ENCODE measurements at places on chromosomes 6 and 20.

GRCh38 chr20:32674362-32674789 lies 635 bp upstream of the C20orf203 start:
- peak; percentile 49 for DNase-seq

DNA sequence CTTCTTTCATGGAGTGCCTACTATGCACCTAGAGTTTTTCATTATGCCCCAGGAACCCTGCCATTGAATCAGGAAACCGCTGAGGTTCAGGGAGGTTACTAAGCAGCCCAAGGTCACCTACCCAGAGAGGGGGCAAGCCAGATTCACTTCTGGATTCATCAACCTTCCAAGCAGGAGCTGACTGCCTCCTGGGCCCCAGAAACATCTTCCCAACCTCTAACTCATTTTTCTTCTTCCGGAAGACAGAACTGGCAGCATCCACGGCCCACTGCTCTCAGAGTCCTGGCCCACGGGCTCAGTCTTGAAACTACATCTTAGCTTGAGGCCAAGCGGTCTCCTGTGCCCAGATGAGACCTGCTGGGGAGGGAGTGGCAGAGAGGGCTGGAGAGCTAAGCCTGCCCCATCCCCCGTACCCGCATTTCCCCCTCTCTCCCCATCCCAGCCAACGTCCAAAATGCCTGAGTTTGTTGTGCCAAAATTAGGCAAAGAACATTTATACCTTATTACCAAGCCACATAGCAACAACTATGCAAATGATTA lies 281.0 kb downstream of the CDC5L start:
- DNase-seq: no peak

DNA sequence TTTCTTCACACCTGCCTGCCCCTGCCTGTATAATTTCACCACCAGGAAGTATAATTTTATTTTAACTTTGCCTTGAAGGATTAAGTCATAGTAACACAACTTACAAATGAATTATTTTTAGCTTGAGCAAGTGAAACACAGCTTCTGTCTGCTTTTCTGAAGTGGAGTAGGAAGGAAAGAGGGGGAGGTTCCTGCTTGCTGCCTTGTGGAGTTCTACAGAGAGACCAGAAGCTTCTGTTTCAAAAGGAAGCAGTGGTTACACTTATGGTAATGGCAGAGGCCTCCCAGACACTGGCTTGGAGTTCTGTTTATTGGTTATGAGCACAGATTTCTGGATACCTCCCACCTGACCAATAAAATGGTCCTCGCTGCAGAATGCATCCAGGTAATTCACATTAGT lies 159.6 kb downstream of the TMEM200A start:
- no peak for DNase-seq

GRCh38 chr6:69314001-69314400 lies 482.8 kb downstream of the LMBRD1 start:
- DNase-seq: no peak

DNA sequence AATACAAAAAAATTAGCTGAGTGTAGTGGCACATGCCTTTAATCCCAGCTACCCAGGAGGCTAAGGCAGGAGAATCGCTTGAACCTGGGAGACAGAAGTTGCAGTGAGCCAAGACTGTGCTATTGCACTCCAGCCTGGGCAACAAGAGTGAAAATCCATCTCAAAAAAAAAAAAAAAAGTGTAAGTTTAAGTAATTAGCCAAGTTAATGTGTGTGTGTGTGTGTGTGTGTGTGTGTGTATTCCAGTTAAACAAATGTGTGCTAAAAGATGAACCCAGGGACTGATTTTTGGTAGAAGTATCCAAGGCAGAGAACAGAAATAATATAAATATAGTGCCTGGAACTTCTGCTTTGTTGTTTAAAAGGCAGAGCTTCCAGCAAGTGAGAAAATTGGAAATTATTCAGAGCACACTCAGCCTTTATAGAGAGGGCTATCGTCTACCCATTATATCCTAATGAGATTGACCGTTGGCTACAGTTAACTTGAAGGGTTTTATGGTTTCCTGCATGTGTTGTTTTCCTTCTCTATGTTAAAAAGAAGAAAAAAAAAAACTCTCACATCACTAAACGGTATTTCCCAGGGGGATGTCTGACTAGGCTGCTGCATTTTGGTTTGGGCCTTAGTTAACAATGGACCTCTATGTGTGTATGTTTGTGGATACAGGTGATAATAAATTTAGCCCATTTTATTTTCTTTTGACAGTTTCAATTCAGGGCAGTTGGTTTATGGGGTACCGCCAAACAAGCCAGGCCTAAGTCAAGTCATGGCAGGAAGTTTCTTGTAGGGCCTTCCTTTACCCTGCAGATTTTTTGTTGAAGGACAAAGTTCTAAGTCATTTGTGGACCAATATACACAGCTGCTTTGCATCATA lies 9.8 kb downstream of the SOX4 start:
- no peak for DNase-seq

DNA sequence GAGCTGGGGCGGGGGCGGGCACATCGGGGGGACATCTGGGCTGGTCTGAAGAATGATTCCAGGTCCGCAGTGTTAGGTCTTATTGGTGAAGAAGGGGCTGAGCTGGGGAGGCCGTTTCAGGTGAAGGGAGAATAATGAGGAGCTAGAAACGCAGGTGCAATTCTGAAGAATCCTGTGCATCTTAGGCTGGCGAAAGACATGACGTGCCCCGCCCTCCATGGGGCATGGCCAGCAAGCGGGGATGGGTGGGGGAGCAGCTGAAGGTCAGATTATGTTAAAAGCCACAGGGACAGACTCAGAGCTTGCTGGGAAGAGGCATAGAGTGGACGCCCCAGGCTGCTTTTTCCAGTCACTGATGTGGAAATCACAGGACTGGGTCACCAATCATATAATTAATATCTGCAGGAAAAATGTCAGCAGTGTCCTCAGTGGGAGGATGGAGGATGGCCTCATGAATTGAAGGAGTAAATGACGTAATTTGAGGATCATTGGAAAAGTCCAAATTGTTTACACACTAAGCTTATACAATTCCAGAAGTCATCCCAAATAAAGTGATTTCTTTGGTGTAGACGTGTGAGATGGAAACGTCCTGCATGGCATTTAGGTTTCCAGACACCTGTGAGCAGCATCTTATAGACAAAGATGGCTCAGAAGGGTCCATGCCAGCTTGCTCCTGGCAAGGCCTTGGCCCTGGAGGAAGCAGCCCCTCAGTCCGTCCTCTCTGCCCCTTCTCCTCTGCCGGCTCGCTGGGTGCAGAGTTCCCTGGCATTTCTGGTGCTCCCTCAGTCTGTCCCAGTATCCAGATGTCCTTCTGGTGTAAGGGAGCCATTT lies 109.6 kb upstream of the FRMD1 start:
- no peak for DNase-seq

DNA sequence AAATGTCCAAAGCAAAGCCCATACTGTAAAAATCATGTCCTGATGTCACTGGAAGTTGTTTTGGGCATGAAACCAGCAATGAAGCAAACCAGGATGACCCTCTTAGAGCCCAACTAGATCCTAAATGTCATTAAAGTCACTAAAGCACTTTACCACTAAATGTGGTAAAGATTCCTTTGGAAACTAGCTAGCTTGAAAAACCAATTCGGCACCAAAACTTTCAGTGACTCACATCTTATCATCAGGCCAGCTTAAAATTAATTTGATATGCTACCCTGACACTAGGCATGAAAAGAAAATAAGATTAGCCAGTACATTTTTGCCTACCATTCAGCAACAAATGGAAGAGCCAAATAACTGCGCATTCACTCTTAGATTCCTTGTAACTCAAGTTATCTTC lies 145.8 kb downstream of the PACRG start:
- no peak for DNase-seq

DNA sequence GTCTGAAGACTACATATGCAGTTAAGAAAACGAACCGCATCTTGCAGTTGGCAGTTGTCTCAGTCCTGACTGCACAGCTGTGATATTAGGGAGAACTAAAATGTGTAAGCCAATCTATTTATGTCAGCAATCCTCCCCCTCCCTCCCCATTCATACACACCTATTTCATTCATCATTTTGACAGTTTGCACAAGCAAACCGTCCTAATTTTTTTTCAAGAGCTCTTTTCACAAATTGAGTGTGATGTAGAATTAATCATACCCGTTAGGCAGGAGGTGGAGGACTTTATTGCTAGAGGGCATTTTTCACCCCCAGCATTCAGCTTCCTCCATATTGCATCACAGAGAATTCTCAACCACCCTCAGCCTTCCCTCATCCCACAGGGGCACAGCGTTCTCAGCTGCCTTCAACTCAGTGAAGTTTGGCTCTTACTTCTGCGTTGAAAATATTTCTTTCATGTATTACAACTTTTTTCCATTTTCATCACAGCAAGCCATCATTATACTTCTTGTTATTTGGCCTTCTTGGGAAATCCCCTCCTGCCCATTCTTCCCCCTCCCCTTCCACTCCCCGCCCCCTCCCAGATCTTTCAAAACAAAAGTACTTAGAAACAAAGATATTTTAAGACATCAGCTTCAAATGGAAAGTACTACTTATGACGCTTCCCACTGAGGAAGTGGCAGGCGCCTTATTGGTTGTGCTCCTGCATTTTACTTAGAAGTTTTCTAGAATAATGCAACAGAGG lies 37.5 kb downstream of the NOX3 start:
- DNase-seq: peak; percentile 51

GRCh38 chr20:4444404-4444803 lies 277.3 kb upstream of the PRND start:
- no peak for DNase-seq

GRCh38 chr20:10842116-10842515 lies 168.3 kb upstream of the JAG1 start:
- no peak for DNase-seq

- DNase-seq: no peak
These were observed 34.4 kb upstream of the ZFAND3 start for GRCh38 chr6:37785002-37785662.

DNA sequence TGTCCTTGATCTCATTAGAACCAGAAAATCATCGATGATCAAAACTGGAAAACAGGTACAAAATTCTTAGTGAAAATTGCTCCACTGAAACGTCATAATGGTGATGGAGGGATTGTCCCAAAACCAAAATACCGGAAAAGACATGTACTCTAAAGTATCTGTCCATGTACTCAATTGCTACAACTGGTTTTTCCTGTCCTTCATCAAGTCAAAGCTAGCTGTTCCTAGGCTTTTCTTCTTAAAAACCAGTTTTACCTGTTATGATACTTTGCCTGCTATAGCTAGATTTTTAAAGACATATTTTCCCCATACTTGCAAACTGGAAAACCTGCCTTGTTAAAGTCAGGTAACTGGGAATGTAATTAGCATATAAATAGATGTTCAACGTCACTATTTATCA lies 50.5 kb upstream of the LRRC1 start:
- no peak for DNase-seq

DNA sequence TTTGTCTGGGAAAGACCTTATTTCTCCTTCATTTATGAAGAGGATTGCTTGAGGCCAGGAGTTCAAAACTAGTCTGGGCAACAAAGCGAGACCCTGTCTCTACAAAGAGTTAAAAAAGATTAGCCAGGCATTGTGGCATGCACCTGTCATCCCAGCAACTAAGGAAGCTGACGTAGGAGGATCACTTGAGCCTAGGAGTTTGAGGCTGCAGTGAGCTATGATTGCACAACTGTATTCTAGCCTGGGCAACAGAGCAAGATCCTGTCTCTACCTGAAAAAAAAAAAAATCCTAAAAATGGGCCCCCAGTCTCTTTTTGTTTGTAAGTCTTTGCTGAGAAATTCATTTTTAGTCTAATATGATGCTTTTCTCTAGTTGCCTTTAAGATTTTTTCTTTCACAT lies 29.2 kb upstream of the EIF2S2 start:
- DNase-seq: no peak

DNA sequence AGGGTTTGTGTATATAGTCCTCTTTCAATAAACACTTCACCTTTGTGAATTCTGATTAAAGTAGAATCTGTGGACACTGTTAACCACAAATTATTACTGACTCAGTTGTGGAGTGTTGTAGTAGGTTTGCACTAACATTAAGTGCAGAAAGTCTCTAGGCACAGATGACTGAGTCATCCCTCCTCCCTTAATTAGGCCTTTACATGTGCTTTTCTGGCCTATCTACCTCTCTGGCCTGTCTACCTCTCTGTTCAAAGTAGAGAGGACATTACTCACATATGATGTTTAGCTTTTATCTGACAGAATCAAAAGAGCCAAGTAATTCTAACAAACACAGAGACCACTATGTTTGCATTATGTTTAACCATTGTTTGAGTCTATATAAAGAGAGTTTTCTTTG lies 783.0 kb downstream of the TENT5A start:
- DNase-seq: no peak

- DNase-seq: no peak
These were observed 20.7 kb downstream of the RIPK1 start for GRCh38 chr6:3088968-3089367.

GRCh38 chr6:110875548-110876169 lies 1.1 kb downstream of the AMD1 start:
- peak; percentile 52 for DNase-seq

- no peak for DNase-seq
These were observed 2.1 kb upstream of the LAMA5 start for GRCh38 chr20:62368976-62369814.

GRCh38 chr20:31808481-31808880 lies 10.7 kb upstream of the MYLK2 start:
- no peak for DNase-seq

GRCh38 chr6:157325069-157325805 lies 1.9 kb upstream of the TMEM242 start:
- no peak for DNase-seq

- DNase-seq: no peak
These were observed 1.6 kb downstream of the ZBTB2 start for GRCh38 chr6:151389618-151390275.

- DNase-seq: no peak
These were observed 23.9 kb downstream of the NOL4L start for GRCh38 chr20:32560989-32561830.

DNA sequence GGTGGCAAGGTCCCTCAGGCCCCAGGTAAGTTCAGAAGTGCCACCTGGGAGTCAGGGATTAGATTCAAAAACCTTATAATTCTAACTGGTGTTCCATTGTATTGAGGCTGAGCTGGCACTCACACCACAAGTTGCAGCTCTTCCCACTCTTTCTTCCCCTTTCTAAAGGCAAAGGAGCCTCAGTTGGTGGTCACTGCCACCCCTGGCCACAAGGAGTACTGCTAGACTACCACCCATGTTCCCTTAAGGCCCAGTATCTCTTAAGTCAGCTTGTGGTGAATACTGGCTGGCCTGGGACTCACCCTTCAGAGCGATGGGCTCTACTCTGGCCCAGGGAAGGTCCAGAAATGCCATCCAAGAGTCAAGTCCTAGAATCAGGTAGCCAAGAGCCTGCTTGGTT lies 421.1 kb upstream of the KHDRBS2 start:
- no peak for DNase-seq
